Stimulated activated CD4-positive, alpha-beta T cell treated with anti-CD3 and anti-CD28 coated beads, Interleukin-12 subunit alpha, Interleukin-12 subunit beta, amount 100 ng/mL, for 48 hours (primary cell): ENCODE measurements at places on chromosomes 13 and 19.
A peak's percentile ranks its signal among the peaks of the same experiment; 100 is the strongest.

DNA sequence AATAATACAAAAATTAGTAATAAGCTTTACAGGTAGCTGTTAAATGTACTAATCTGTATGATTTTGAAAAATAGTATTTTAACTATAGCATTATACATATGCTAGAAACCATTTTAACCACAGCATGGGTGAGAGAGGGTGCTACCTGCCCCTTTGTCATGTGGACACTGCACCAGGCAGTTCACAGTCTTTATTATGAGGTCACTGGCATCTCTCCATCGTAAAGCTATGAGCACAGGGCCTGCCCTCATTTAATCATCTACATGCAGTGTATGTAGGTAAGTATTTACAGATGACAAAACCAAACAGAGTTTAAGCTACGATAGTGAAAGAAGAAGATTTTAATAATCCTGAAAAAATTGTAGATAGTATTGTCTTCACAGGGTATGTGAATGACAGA, 21.7 kb downstream of the EDNRB start:
- DNase-seq: no peak

DNA sequence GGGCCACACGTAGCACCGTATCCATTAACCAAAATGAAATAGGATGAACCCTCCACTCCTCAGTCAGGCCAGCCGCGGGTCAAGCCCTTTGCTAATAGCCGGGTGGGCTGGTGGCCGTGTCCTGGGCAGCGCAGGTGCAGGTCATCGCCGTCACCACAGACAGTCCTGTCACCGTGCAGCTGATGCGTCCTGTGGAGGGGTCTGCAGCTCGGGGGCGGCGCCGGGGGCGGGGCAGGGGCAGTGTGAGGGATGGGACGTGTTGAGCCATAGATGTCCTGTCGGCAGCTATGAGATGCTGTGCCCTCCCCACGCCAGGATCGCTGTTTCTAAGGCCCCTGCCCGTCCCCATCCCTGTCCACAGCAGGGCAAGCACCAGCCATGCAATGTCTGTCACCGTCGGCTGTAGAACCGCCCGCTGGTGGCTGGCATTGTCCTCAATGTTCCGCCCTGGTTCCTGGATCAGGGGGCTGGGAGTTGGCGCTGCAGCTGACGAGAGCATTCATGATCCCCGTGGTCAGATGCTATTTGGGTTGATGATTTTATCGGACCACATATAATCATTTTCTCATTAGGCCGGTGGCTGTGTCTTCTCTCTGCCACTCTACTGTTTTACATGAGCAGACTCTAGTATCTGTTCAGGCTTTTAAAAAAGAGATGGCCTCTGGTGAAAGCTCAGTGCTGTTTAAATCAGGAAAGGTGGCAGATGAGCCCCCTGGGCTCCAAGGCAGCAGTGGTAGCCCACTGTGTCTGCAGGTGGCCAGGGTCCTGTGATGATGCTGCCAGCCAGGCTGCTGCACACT, 126.1 kb downstream of the KDM4B start:
- DNase-seq: no peak

- no peak for DNase-seq
Measured at GRCh38 chr13:24644036-24644435, 36.2 kb upstream of the ATP12A start.

DNA sequence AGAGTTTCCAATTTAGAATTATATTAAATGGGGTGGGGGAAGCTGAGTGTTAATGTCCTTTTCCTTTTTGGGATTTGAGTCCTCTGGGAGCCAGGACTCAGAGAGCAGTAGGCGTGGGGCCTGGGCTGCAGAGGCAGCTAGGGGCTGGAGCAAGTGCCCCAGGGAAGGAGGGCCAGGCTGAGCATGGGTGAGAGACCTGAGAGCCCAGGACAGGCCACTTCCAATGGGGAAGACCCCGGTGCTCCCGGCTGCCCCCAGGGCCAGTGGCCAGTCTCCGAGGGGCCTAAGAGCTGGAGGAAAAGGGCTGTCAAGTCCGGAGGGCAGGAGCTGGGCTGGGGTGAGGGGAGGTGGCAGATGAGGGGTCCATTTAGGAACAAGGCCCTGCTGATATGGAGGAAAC, 371.5 kb downstream of the ZNF536 start:
- DNase-seq: no peak

GRCh38 chr13:35914662-35915061, 216.5 kb downstream of the DCLK1 start:
- no peak for DNase-seq

GRCh38 chr13:34654647-34655046, 287.4 kb upstream of the NBEA start:
- DNase-seq: no peak

GRCh38 chr13:29508130-29508875, 87.2 kb downstream of the SLC7A1 start:
- peak; percentile 61 for DNase-seq

DNA sequence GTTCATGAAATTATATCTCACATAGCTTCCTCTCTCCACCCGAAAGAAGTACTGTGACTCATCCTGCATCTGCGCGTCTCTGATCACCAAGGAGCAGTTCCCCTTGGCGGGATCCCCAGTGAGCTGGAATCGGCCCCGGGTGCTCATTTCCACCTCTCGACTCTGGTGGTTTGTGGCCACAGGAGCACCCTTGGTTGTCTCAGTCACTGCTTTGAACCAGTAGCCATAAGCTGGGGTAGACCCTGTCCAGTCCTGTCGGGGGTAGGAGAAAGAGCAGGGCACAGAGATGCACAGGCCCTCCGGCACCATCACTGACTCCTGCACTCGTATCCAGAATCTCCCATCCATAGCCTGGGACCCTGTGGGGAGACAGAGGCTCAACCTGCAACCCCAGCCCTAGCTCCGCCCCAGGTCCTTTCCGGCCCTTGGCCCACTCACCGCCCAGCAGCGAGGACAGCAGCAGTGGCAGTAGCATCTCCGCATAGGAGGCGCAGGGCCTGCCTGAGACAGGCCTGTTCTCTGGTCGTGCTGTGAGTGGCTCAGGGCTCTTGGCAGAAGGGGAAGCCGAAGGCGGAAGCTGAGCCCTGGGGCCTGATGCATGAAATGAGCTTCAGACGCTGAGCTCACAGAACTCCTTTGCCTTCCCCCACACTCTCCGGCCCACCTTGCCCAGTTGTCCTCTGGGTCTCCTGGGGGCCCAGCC, at the start of gene SIGLEC10:
SIGLEC10 (minus strand) TSS at position 536 of the 703 bp plus-strand sequence; CDS start at position 475, 61 bp downstream.
- DNase-seq: peak; percentile 33

DNA sequence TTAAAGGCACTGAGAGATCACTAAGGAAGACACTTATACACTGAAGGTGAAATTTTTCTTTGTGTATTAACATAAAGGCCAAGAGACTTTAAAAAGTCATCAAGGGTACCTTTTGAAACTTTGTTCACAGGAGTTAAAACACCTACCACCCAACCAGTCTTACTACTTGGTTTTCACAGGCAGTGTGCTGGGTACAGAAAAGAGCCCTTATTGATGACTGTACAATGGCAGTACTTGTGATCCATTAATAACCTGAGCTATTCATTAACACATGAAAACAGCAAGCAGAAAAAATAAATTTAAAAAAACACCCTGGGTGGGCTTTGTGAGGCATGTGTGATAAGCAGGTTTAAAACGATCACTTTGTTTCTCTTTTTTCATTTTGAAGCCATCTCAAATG, 148.9 kb downstream of the TBC1D4 start:
- no peak for DNase-seq

DNA sequence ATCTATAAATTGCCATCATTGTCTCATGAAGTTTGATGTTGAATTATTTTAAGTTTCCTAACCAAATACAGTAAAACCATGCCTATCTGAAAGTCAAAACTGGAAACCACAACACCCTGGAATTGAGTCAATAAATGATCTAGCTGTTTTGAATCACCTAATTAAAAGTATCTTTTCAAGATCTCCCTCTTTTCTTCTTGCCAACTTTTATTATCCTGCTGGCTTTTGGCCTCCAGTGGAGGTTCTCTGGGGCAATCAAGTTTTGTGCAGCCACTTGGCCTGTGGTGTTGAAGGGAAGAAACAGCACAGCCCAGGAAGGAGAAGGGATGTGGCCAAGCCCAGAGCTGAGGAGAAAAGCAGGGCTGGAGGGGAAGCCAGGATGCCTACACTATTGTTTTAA, 255.4 kb downstream of the COG6 start:
- DNase-seq: no peak

- no peak for DNase-seq
Measured at GRCh38 chr19:35042056-35042730, 672 bp downstream of the HPN start.

- DNase-seq: peak; percentile 88
Measured at GRCh38 chr19:681029-682019, 5.1 kb downstream of the FSTL3 start.

DNA sequence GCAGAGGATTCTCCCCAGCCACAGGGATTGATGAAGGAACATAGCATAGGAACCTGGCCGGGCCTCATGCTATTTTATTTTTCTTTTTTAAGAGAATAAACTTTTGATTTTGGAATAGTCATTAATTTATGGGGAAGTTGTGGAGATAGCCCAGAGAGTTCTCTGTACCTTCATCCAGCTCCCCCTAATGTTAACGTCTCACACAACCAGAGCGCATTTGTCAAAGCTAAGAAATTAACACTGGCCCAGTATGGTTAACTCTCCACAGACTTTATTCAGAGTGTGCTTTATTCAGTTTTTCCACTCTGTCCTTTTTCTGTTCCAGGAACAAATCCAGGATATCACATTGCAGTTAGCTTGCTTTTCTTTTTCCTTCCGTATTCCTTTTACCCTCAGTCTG, 59.4 kb downstream of the RGCC start:
- no peak for DNase-seq

- DNase-seq: no peak
Measured at GRCh38 chr19:33675501-33676124, 53.9 kb downstream of the CHST8 start.

- DNase-seq: no peak
Measured at GRCh38 chr13:71858647-71859046, 8.4 kb downstream of the DACH1 start.

- no peak for DNase-seq
Measured at GRCh38 chr13:99133848-99134247, 66.8 kb upstream of the UBAC2 start.

DNA sequence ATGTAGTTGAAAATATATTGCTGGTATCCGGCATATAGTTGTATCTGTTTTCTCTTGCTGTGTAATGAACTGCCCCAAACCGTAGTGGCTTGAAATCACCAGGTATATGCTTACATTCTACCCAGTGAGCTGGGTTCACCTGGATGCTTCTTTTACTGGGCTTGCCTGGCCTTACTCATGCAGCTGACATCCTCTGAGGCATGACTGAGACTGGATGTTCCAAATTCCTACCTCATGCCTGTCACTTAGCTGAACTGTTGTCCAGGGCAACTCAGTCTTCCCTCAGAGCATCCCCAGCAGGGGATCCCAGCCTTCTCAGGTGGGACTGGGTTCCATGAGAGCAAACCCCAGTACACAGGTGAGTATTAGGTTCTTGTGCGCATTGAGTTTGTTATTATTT, 66.8 kb downstream of the IFT88 start:
- no peak for DNase-seq

DNA sequence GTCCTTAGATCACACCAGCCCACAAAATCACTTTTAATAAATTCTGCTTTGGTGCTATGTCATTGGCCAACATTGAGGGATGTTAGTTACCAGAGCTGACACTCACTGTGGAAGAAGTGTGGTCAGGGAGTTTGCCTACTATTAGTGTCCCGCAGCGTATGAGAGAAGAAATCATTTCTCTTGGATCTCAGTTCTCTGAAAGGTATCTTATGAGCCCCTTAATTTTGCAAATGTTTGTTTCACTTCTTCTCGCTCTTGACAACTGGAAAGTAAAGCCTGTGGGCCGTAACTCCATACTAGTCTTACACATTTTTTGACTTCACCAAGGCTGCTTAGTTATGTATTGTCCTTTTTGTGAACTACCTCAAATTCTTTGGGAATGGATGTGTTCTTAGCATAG, 80.9 kb downstream of the FLT1 start:
- DNase-seq: no peak
